ENCODE measurements at places on chromosomes 2 and 18.

- DNase-seq: no peak
Measured at GRCh38 chr2:203951366-203951902, 14.9 kb downstream of the ICOS start.

- no peak for DNase-seq
Measured at GRCh38 chr2:62195421-62196277, at the start of gene B3GNT2. Gene B3GNT2, plus strand, starts transcription at chr2:62196115. Its CDS starts 26,106 bp downstream, at chr2:62222221.

- no peak for DNase-seq
Measured at GRCh38 chr2:97845133-97845532, 131.8 kb downstream of the ZAP70 start.

DNA sequence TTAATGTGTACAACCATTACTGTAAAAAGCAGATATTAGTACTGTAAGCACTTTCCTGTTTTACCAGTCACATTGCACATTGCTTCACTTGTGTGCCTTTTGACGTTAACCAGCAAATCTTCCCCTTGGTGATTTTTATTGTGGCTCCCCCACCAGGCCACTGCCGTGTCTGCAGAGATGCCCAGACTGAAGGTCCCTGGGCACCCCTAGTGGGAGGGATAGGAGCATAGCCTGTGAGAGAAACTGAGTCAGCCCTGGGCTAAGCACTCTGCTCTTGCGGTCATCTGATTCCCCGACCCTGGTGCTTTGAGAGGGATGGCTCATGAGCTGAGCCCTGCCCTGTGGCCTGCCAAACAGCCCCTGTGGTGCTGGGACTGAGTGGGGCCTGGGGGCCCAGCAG, 73.4 kb downstream of the INPP4A start:
- DNase-seq: no peak

Data from NCI-H2081 treated with DMSO at 0.1 percent for 48 hours (cell line).